Activated T-helper 17 cell treated with anti-CD3 and anti-CD28 coated beads, Interleukin-2, amount 50 U/mL, for 72 hours (primary cell): ENCODE measurements at places on chromosomes 3 and 15.

GRCh38 chr3:10933470-10933804 is 59.1 kb upstream of the SLC6A1 start:
- no peaks in the 10 kb centered on the region for H3K27me3 ChIP-seq
- H3K27ac ChIP-seq: no peak overlapping the region
- no peaks in the 10 kb centered on the region for H3K4me1 ChIP-seq
- H3K36me3 ChIP-seq: no peaks in the 10 kb centered on the region

GRCh38 chr3:12946649-12947316 is 105.4 kb upstream of the RPL32 start:
- H3K4me1 ChIP-seq: peaks cover 28% of the 10 kb centered on the region
- H3K36me3 ChIP-seq: peaks cover 10% of the 10 kb centered on the region
- H3K27me3 ChIP-seq: no peaks in the 10 kb centered on the region
- no peak overlapping the region for H3K4me3 ChIP-seq
- H3K27ac ChIP-seq: peak overlapping the region; percentile 96
- no peak for ATAC-seq

GRCh38 chr3:153274561-153274960 is 112.5 kb downstream of the RAP2B start:
- no peak overlapping the region for H3K27ac ChIP-seq
- H3K4me3 ChIP-seq: no peak overlapping the region
- H3K4me1 ChIP-seq: peaks cover 5% of the 10 kb centered on the region
- no peak for ATAC-seq

DNA sequence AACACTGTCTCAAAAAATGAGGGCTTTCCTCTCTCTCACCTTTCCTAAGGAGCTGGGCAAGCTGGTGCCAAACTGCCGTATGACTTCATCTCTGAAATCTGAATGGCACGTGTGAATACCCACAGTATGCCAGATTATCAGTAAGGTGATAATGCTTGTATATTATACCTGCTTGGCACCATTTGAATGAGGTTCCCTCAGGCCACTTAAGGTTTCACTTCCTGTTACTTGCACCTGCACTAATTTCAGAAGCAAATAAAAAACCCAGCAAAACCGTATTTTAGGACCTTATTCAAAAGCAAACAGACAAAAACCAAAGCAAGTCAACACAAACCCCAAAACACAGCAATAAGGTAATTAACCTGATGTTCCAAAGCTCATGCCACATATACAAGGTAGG is 19.7 kb downstream of the FOXP1 start:
- peaks cover 9% of the 10 kb centered on the region for H3K36me3 ChIP-seq
- no peak overlapping the region for H3K27ac ChIP-seq
- no peaks in the 10 kb centered on the region for H3K27me3 ChIP-seq
- H3K4me1 ChIP-seq: peaks cover 5% of the 10 kb centered on the region
- no peak for ATAC-seq

DNA sequence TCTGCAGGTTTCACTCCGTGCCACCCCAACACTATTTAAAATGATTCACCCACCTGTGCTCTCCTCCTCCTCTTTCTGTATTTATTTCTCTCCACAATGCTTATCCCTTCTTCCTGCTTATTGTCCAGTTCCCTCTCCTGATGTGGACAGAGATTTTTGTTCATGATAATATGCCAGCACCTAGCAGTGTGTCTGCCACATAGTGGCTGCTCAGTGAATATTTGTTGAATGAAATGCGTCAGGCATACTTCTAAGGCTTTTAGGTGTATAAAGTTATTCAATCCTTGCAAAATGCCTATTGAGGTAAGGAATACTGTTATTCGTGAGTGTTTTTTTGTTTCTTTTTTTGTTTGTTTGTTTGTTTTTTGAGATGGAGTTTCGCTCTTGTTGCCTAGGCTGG is 67.5 kb upstream of the MME start:
- no peak for ATAC-seq
- no peaks in the 10 kb centered on the region for H3K36me3 ChIP-seq
- H3K27me3 ChIP-seq: no peaks in the 10 kb centered on the region
- no peaks in the 10 kb centered on the region for H3K4me1 ChIP-seq
- no peak overlapping the region for H3K27ac ChIP-seq

- ATAC-seq: no peak
- H3K4me1 ChIP-seq: no peaks in the 10 kb centered on the region
- no peak overlapping the region for H3K27ac ChIP-seq
Measured at GRCh38 chr3:175591375-175591774, 732.2 kb downstream of the NAALADL2 start.

- no peak overlapping the region for H3K27ac ChIP-seq
- no peaks in the 10 kb centered on the region for H3K27me3 ChIP-seq
- H3K4me3 ChIP-seq: no peak overlapping the region
- no peaks in the 10 kb centered on the region for H3K36me3 ChIP-seq
Measured at GRCh38 chr3:169085827-169086226, 577.7 kb downstream of the MECOM start.

DNA sequence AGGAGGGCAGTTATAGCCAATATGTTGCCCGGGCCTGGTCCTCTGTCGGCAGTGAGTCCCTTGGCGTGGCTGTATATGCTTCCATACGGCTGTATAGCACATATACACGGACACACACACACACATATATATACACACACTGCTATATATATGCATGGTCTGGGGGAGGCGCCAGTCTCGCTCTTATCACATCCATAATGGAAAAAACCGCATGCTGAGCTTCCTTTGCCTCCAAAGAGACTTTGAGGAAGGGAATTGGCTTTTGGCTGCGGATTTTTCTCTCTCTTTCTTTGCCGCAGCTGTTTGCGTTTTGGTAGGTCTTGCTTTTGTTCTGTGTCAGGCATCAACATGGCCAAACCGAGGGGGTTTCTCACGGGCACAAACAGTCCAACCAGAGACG is 11.3 kb upstream of the TMEM115 start:
- peaks cover 5% of the 10 kb centered on the region for H3K4me1 ChIP-seq
- H3K4me3 ChIP-seq: no peak overlapping the region
- H3K36me3 ChIP-seq: no peaks in the 10 kb centered on the region
- no peak overlapping the region for H3K27ac ChIP-seq
- H3K27me3 ChIP-seq: no peaks in the 10 kb centered on the region
- no peak for ATAC-seq

- ATAC-seq: peak; percentile 59
- H3K4me3 ChIP-seq: peak overlapping the region; percentile 79
- no peaks in the 10 kb centered on the region for H3K36me3 ChIP-seq
- no peaks in the 10 kb centered on the region for H3K27me3 ChIP-seq
- H3K27ac ChIP-seq: peak overlapping the region; percentile 94
Measured at GRCh38 chr15:40046721-40047414, 7.9 kb upstream of the SRP14 start.

- H3K4me1 ChIP-seq: no peaks in the 10 kb centered on the region
- no peak overlapping the region for H3K4me3 ChIP-seq
- H3K36me3 ChIP-seq: no peaks in the 10 kb centered on the region
- H3K27me3 ChIP-seq: peaks cover 8% of the 10 kb centered on the region
Measured at GRCh38 chr3:149547413-149547812, 72.9 kb downstream of the TM4SF4 start.

DNA sequence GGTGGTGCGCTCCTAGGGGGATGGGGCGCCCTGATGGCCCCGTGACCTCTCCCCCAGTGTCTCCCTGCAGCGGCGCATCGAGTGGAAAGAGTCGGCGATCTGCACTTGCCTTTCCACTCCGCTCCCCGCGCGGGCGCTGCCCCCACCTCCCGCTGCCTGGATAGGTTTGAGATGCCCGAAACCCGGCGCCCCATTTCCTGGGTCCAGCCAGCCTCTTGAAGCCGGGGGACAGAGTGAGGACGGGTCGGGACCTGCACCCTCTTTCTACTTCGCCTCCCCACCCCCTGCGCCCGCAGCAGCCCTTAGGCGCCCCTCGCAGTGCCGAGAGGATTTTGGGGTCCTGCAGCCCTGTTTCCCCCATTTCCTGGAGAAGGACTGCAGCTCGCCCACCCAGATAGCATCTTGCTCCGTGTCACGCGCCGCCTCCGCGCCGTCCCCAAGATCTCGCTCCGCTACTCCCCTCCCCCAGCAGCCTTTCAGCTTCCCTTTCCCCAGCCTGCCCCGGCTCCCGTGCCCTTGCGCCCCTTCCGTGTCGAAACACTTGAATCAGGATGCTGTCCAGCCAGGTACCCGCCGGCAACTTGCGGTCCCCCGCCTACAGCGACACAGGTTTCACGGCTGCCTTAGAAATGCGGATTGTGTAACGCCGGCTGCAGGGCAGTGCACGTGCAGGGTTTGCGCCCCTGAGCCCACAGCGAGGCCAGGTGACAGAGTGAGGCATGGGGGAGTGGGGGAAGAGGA is 519 bp downstream of the ABHD6 start:
- no peaks in the 10 kb centered on the region for H3K36me3 ChIP-seq
- H3K4me1 ChIP-seq: peaks cover 5% of the 10 kb centered on the region
- H3K27me3 ChIP-seq: peaks cover 11% of the 10 kb centered on the region
- peak overlapping the region; percentile 85 for H3K4me3 ChIP-seq

GRCh38 chr15:41969851-41970431 is 2.4 kb downstream of the EHD4 start:
- H3K36me3 ChIP-seq: peaks cover 61% of the 10 kb centered on the region
- peaks cover 55% of the 10 kb centered on the region for H3K4me1 ChIP-seq
- peak overlapping the region; percentile 97 for H3K4me3 ChIP-seq
- peak; percentile 33 for ATAC-seq

- H3K4me1 ChIP-seq: no peaks in the 10 kb centered on the region
- H3K27ac ChIP-seq: no peak overlapping the region
- ATAC-seq: no peak
Measured at GRCh38 chr3:142912402-142913172, 23.7 kb upstream of the PCOLCE2 start.

DNA sequence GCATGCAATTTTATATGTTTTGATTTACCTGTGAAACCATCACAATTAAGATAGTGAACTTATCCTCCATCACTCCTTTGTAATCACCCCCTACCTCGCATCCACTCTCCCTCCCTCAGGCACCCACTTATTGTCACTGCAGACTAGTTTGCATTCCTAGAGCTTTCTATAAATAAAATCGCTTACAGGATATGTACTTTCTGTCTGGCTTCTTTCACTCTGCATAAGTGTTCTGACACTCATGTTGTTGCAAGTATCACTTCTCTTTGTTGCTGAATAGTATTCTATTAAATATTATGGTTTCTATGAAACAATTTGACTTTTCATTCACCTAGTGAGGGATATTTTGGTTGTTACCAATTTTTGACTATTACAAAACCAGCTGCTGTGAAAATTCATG is 139.3 kb downstream of the RSRC1 start:
- no peak overlapping the region for H3K27ac ChIP-seq
- no peaks in the 10 kb centered on the region for H3K27me3 ChIP-seq
- peaks cover 6% of the 10 kb centered on the region for H3K4me1 ChIP-seq
- no peak overlapping the region for H3K4me3 ChIP-seq

- H3K27me3 ChIP-seq: no peaks in the 10 kb centered on the region
- H3K4me1 ChIP-seq: no peaks in the 10 kb centered on the region
- H3K4me3 ChIP-seq: no peak overlapping the region
- H3K36me3 ChIP-seq: peaks cover 90% of the 10 kb centered on the region
Measured at GRCh38 chr15:64680097-64680496, 95.3 kb downstream of the RBPMS2 start.

- H3K4me1 ChIP-seq: no peaks in the 10 kb centered on the region
- no peaks in the 10 kb centered on the region for H3K27me3 ChIP-seq
- no peak overlapping the region for H3K4me3 ChIP-seq
- no peaks in the 10 kb centered on the region for H3K36me3 ChIP-seq
Measured at GRCh38 chr3:4029135-4029534, 229.9 kb downstream of the LRRN1 start.

DNA sequence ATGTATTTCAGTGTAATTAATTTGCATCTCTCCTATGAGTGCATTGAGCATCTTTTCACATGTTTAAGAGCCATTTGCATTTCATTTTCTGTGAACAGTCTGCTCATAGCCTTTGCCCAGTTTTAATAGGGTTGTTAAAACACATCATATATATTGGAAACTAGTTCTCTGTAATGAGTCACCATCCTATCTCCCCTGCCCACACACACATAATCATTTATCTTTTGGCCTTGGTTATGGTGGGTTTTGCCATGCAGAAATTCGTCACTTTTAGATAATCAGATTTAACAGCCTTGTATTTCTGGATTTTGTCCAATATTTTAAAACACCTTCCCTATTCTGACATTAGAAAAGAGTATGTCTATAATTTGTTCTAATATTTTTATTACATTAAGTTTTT is 11.9 kb upstream of the CHRM5 start:
- no peaks in the 10 kb centered on the region for H3K27me3 ChIP-seq
- H3K4me3 ChIP-seq: no peak overlapping the region
- no peak for ATAC-seq
- H3K27ac ChIP-seq: no peak overlapping the region
- H3K36me3 ChIP-seq: no peaks in the 10 kb centered on the region
- no peaks in the 10 kb centered on the region for H3K4me1 ChIP-seq

DNA sequence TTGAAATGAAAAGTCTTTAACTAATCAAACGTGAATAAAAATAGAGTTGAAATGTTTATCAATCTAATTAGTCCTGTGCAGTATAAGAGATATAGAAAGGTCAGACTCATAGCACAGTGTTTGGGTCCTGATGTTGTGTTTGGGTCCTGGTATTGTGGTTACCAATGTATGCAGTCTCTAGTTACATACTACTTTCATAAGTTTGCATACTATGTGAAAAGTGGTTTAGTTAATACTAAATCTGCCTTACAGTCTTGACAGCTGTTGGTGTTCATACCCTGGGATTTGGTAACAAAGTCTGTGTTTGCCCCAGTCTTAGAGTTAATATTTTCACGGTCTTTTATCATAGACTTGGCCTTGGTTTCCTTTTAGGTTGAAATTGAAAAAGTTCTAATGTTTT is 41.7 kb downstream of the KIF15 start:
- H3K4me3 ChIP-seq: no peak overlapping the region
- H3K36me3 ChIP-seq: peaks cover 15% of the 10 kb centered on the region
- H3K4me1 ChIP-seq: no peaks in the 10 kb centered on the region
- no peak for ATAC-seq
- H3K27ac ChIP-seq: no peak overlapping the region
- H3K27me3 ChIP-seq: no peaks in the 10 kb centered on the region

- no peak overlapping the region for H3K27ac ChIP-seq
- H3K27me3 ChIP-seq: no peaks in the 10 kb centered on the region
- no peaks in the 10 kb centered on the region for H3K36me3 ChIP-seq
- H3K4me3 ChIP-seq: no peak overlapping the region
- H3K4me1 ChIP-seq: no peaks in the 10 kb centered on the region
Measured at GRCh38 chr3:173045770-173046382, 95.2 kb downstream of the SPATA16 start.

DNA sequence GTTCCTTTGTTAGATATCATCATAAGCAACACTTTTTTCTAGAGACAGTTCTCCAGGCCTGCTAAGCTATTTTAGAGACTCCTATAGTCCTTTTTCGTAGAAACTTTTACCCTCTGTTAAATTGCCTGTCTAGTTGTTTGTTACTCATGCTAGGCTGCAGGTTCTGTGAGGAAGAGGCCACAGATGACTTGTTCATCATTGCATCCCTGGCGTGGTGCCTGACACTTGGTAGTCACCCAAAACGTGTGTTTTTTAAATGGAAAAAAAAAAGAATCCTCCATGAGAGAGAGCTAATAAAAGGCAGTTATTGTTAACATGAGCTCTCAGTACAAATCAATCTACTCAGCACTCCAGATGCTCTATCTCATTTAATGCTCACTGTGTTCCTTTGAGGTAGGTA is 35.1 kb downstream of the CCDC54 start:
- H3K36me3 ChIP-seq: no peaks in the 10 kb centered on the region
- H3K4me3 ChIP-seq: no peak overlapping the region
- H3K27me3 ChIP-seq: peaks cover 5% of the 10 kb centered on the region
- ATAC-seq: no peak
- no peaks in the 10 kb centered on the region for H3K4me1 ChIP-seq
- no peak overlapping the region for H3K27ac ChIP-seq

- no peaks in the 10 kb centered on the region for H3K4me1 ChIP-seq
- H3K27me3 ChIP-seq: peaks cover 10% of the 10 kb centered on the region
- ATAC-seq: no peak
- no peak overlapping the region for H3K27ac ChIP-seq
Measured at GRCh38 chr15:29403772-29404171, 134.2 kb upstream of the NSMCE3 start.
